ENCODE measurements at places on chromosomes 6 and 20. TPM values are rescaled to one million over a fixed set of nuclear protein-coding genes. Genes with fewer than 3 reads are reported as not detected.

Gene PAX1
- polyA plus RNA-seq = 0.07 TPM

Gene GPR6
- polyA plus RNA-seq = not detected

Gene GLP1R
- 0.09 TPM for polyA plus RNA-seq

- no peak for DNase-seq
Observed at GRCh38 chr6:33000055-33000454, 9.3 kb downstream of the HLA-DOA start.

DNA sequence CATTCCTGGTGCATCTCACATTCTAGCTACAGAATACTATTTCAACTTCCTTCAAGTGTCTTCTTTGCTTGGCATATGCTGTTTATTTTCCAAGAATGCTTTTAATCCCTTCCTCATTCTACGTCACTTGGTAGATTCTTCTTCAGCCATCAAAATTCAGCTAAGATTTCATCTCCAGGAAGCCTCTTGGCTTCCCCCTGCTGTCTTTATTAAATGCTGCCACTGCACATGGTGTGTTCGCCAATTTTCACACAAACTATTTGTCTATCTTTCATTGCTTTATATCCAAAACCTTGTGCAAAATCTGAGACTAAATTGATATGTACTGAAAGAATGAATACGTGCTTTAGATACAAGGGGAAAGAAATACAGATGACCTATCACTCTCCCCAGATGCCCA, 253.0 kb downstream of the RFPL4B start:
- DNase-seq = no peak

GRCh38 chr6:36666826-36667591, 11.5 kb upstream of the CDKN1A start:
- DNase-seq = peak; percentile 93

- no peak for DNase-seq
Observed at GRCh38 chr20:19457611-19458010, 245.2 kb downstream of the SLC24A3 start.

DNA sequence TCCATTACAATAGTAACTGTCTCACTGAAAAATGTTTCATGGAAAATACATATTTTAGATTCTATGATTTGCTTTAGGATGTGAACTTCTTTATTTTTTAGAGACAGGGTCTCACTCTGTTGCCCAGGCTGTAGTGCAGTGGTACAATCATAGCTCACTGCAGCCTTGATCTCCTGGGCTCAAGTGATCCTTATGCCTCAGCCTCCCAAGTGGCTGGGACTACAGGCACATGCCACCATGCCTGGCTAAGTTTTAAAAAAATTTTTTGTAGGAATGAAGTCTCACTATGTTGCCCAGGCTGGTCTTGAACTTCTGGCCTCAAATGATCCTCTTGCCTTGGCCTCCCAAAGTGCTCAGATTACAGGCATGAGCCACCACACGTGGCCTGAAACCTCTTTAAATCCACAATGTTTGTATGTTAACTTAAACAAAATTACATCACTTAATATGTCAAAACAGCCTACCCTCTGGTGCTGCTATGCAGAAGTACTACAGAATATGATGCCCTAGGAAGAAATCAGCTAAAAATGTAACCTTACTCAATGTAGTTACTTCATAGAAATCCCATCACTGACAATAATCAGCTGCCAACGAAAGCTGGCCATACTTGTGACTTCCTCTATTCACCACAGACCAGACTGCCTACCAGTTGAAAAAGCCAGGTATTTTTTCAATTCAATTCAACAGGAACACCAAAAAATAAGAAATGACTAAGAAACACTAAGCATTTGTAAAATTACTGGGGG, 17.6 kb downstream of the EEF1A1 start:
- no peak for DNase-seq

GRCh38 chr6:119234941-119235340, 114.6 kb downstream of the MAN1A1 start:
- no peak for DNase-seq

- peak; percentile 22 for DNase-seq
Observed at GRCh38 chr20:37102571-37102970, 6.8 kb upstream of the RBL1 start.

- DNase-seq = no peak
Observed at GRCh38 chr6:159119791-159120190, 49.4 kb upstream of the FNDC1 start.

DNA sequence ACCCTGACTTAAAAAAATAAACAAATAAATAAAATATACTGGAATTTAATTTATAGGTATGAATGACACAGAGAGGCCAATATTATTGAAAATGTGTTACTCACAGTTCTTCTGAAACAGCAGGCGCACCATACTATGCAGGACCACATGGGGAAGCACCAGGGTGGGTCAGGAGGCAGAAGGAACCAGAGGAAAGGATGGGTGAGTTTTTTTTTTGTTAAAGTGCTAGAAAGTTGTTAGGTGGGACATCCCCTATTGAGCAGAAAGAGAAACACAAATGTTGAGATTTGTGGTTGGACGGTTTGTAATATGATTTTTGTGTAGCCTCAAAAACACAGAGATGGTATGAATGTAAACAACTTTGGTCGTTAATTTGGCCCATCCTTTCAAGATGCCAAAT, 26.0 kb downstream of the PTPRA start:
- DNase-seq = no peak

DNA sequence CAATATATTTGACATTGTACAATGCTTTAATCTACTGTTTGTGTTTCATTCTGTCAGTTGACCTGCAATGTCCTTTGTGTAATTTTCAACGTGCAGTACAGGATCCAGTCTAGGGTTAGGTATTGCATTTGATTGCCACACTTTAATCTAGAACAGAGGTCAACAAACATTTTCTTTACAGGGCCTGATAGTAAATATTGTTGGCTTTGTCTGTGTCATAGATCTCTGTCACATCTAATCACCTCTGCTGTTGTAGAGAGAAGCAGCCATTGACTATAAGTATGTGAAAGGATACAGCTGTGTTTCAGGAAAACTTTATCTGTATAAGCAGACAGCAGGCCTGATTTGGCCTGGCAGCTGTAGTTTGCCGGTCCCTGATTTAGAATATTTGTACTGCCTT, 39.3 kb downstream of the ATRN start:
- no peak for DNase-seq

- no peak for DNase-seq
Observed at GRCh38 chr6:112743323-112743722, 396.2 kb downstream of the RFPL4B start.

- no peak for DNase-seq
Observed at GRCh38 chr6:83352424-83353061, 78.3 kb downstream of the ME1 start.

DNA sequence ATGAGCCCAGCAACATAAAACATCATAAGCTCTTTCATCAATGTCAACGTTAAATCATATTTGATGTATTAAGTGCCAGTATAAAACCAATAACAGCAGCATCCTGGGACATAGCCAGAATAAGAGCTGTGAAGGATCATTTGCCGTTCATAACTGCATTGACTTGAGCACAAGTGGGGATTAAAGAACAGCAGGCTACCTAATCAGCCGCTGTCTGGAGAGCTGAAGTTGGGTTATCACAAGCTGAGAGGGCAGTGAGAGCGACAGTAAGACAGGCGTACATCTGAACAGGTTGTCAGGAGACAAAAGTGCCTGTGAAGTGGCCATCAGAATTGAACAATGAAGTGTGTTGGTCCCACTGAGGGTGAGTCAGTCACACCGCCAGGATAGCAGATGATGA, 269.6 kb downstream of the GRIK2 start:
- no peak for DNase-seq

DNA sequence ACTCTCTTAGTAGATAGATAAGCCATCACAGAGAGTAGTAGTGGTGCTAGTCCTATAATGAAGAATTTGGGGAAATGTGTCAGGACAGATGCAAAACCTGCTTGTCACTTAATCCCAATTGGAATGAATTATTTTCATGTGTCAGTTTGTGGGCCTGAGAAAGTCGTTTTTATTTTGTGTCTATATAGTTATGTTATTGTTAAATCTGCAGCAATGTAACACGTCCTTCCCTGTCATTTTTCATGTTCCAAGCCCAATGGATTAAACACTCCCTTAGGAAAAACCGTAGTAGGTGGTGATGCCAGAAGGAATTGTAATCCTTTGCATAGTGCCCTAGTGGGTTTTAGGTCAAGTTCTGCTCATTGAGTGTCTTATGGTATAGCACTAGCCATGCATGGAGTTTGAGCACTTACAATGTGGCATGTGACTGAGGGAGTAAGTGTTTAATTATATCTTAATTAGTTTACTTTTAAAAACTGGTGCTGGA, 105.9 kb upstream of the PRSS16 start:
- no peak for DNase-seq

DNA sequence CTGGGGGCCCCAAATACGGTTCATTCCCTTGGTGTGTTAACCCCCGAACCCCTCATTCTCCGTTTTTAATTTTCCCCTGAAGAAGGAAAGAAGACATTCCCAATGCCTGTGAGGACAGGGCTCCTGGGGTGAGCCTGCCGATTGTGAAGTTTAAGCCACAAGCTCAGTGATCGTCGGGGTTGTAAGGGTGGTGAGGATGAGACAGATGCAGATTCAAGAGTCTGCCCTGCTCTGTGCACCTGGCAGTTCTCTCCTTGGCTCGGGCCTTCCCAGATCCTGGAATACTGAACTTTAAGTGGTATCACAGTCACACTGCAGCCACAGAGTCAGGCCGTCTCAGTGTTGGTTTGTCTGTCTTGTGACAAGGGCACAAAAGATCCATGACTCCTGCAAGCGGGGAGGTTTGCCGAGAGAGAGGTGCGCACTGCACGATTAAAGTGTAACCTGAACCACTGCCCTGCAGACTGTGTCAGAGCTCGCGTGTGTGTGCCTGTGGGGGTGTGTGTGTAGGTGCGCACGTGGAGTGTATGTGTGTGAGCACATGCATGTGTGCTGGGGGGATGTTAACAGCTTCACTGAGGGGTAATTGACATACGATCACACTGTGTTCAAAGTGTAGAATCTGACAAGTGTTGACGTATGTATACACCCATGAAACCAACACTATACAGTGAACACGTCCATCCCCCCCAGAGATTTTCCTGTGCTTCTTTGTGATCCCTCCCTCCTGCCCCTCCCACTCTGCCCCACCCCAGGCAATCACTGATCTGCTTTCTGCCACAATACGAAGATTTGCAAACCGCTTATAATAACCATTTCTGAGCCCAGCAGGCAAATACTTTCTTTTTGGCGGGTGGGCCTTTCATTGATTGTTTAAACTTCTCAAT, 38.9 kb downstream of the RPP40 start:
- DNase-seq = no peak

GRCh38 chr6:33415831-33416230, 2.1 kb downstream of the CUTA start:
- DNase-seq = no peak

Measured in testis (tissue), 5 donors.